Heart left ventricle (tissue), 16 donors: ENCODE measurements at places on chromosomes 16 and 17.

DNA sequence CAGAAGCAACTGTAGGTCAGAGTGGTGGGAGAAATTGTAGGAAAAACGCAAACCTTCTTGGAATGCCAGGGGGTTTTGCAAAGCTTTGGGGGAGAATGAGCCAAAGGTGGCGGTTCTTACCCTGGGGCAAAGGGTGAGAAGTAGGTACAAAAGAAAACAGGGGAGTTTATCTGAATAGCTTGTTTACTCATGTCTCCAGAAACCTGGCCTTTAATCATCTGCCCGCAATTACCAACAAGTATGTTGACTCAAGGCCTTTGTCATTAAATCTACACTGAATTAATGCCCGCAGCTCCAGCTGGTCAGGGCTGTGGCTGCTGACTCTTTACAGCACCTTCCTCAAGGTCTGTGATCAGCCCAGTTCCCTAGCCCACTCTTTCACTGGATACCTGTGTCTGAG, 320.1 kb downstream of the CBLN1 start:
- no peak for DNase-seq

DNA sequence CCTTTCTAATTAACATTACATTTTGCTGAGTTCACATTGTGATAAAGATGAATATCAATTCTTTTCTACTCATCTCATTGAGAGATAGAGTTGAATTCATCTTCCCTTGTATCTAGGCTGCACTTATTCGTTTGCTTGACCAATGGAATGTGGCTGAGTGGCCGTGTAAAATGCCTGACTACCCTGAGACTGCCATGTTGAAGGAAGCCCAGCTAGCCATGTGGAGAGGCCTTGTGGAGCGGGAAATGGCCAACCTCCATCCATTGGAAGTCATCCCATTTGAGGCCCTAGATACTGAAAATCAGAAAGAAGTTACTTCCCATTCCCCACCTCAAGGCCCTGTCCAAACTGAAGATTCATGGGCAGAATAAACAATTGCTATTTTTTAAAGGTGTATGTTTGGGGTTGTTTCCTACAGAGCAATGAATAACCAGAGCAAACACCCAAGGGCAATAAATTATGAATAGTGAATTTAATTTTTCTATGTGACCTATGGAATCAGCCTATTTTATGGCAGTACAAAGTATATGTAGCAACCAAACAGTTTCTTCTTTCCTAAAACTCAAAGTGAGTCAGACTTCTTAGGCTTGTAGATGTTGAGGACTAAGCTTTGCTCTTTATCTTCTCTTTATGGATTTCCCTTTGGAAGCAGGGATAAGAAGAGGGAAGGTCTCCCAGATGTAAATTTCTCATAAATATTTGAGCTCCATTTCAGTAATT, 545.1 kb downstream of the MAF start:
- no peak for DNase-seq

GRCh38 chr16:78298986-78299385, 199.5 kb downstream of the WWOX start:
- no peak for DNase-seq

DNA sequence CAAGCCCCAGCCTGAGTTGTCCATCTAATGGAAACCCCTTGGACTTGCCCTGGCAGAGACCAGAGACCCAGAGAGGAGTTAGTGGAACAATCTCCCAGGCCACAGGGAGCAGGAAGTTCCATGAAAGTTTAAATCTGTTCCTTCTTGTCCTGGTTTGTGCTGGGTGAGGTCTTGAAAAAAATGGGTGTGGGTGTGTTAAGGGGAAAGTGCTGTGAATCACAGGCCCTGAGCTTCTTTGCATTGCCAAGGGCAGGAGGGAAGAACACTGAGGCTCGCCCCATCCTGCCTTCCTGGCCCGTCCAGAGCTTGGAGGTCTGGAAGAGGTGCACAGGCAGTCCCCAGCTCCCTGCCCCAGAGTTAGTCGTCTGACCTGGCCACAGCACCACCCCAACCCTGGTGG, 2.3 kb downstream of the ADORA2B start:
- DNase-seq = no peak

- DNase-seq = no peak
Observed at GRCh38 chr17:69451416-69452394, 37.2 kb downstream of the MAP2K6 start.

- no peak for DNase-seq
Observed at GRCh38 chr16:8634991-8635736, 13.7 kb downstream of the METTL22 start.

DNA sequence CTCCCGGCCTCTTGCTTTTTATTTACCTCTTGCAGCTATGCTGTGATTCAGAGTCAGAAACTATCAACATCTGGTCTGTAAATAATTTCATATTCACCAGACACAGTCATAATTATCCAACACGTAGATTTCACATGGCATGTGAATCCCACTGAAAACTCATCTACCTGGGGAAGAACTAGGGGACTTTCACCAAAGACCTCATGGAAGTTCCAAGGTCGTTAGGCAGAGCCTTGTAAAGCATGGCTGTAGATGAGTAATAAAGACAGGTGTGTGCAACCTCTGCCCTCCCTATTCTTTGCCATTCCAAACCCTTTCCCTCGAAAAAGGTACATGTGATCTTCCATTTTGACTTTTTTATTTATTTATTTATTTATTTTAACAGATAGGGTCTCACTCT, 1.9 kb upstream of the CHST5 start:
- no peak for DNase-seq

DNA sequence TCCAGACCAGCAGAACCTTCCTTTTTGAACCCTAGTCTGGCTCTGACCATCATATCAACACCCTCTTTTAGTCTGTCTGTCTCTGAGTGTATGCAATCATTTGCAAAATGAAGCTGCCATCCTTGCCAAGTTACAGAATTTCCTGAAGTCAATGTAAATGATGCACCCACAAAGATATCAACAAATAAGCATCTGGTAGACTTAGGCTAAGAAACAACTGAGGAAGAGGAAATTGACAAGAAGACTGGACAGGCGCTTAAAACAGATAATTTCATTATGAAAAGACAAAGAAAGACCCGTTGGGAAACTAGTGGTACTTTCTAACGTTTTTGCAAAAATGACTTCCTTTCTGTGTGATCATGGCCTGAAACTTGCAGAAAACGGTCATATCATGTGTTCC, 24.7 kb upstream of the CIITA start:
- no peak for DNase-seq

- no peak for DNase-seq
Observed at GRCh38 chr16:53757971-53758609, 54.1 kb downstream of the FTO start.

GRCh38 chr17:45430006-45430737, 2.5 kb downstream of the ARHGAP27 start:
- DNase-seq = no peak

- DNase-seq = peak; percentile 43
Observed at GRCh38 chr16:73058616-73059409, 10.9 kb upstream of the ZFHX3 start.

GRCh38 chr17:58110012-58110411, 26.8 kb downstream of the DYNLL2 start:
- DNase-seq = no peak

GRCh38 chr16:53080345-53081031, 25.7 kb downstream of the CHD9 start:
- DNase-seq = peak; percentile 77

DNA sequence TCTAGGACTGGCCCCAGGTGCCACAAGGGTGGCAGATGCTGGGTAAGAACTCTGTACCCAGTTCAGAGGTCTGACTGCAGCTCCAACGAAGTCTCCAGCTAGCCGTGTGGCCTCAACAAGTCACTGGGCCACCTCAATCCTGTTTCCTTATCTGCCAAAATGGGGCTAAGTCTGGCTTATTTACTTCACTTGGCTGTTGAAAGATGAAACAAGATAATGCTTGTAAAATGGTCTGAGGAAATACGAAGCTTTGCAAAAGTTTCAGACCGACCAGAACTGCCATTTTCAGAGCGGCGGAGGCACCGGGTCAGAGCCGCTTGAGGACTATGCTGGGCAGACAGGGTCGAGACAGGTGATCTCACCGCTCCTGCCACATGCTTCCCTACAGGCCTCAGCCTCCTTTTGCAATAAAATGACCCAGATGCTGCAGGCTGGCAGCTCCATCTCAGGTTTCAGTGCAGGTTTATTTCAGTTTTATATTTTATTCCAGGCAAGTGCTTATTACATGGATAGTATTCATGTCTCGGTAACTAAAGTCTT, 17.2 kb downstream of the MNT start:
- DNase-seq = no peak

GRCh38 chr17:50184064-50184463, 17.4 kb downstream of the COL1A1 start:
- DNase-seq = no peak

GRCh38 chr17:41404024-41404671, 6.7 kb upstream of the KRT31 start:
- no peak for DNase-seq

- no peak for DNase-seq
Observed at GRCh38 chr17:82305727-82306300, 11.6 kb downstream of the CD7 start.

GRCh38 chr17:17398943-17399926, 77.6 kb upstream of the MED9 start:
- DNase-seq = no peak

DNA sequence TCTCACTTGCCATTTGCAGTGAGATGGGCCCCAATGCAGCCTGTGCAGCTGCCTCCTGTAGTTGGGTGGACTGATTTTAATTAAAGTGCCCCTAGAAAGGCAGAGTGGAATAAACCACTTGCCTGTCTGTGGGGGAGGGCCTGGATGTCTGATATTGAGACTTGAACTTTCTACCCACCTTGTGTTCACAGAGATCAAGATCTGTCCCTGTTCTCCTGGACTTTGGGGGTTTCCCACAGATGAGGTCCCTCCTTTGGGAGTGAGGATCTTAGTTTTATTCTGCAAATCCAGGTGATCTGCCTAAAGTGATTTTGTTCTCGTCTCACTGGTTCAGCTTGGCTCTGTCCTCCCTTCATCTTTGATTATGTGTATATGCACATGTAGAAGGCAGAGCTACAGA, 7.7 kb upstream of the DHRS13 start:
- DNase-seq = no peak

- DNase-seq = peak; percentile 36
Observed at GRCh38 chr17:62675260-62675659, 47.8 kb downstream of the MRC2 start.

- DNase-seq = no peak
Observed at GRCh38 chr16:83717308-83717707, 90.5 kb upstream of the HSBP1 start.

- no peak for DNase-seq
Observed at GRCh38 chr16:47110939-47111338, 32.8 kb downstream of the NETO2 start.

- DNase-seq = no peak
Observed at GRCh38 chr17:57536289-57536688, 208.8 kb downstream of the CCDC182 start.

DNA sequence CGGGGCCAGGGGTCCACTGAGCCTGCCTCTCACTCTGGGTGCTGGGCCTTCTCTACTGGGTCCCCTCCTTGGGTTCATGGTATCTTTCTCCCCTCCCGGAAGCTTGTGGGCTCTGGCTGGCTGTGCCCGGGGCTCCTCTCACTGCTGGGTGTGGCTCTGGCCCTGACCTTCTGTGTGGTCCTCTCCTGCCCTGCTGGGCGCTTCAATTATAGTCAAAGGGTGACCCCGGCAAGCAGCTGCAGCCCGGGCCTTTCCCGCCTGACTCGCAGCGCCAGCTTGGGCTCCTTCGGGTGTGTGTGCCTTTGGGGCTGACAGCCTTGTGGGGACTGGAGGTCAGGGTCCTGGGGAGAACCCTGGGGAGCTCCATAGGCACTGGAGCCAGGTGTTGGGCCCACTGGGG, 54.2 kb upstream of the PVALEF start:
- no peak for DNase-seq

DNA sequence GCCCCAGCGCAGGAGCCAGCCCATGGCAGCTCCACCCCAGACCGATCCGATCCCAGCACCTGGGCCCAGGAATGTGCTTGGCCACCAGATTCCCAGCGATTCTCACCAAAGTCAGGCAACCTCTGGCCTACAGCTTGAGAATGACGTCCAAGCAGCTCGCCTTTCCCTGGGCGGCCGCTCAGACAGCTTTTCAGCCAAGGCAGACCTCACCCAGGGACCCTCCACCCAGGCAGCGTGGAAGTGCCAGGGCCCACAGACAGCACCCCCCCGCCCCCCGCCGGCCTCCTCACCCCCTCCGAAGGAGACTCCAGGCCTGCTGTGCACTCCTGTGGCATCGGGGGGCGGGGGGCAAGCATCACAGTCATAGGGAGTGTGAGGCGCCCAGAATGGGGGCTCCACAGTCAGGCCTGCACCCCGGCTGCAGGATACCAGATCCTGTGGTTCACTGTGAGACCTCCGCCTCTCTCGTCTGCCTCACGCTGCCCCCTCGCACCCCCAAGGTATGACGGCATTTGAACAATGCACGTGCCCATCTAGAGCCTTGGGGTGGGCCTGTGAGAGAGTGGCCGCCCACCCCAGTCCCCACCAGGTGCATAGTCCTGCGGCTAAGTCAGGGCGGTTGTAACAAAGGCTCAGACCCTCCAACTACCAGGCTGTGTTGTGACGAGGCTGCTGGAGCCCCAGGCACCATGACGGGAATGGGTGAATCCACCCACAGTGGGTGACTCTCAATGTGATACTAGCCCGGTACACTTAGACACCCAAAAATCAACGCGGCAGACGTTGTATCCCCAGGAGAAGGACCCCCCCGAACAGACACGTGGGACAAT, 6.0 kb downstream of the CEP295NL start:
- DNase-seq = no peak

DNA sequence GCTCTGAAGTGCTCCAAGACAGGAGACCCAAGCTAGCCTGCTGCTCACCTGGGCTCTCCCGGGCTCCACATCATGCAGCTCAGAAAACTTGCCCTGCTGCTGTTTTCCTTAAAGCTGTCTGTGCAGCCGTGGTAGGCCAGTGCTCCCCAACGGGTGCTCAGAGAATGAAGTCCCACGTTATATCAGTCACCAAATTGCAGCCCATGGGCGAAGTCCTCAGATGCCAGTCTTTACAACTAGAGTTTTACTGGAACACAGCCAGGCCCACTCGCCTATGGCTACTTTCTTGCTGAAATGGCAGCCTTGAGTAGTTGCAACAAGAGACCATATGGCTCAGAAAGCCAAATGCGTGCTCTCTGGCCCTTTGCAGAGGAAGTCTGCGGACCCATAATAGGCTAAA, 6.3 kb downstream of the CREBBP start:
- no peak for DNase-seq

- DNase-seq = no peak
Observed at GRCh38 chr16:57616876-57617275, 11.6 kb upstream of the ADGRG1 start.

GRCh38 chr17:56111706-56112485, 41.4 kb upstream of the ANKFN1 start:
- no peak for DNase-seq
